ENCODE measurements at places on chromosomes 7 and 10.

GRCh38 chr7:12322903-12323300, 80.8 kb downstream of the VWDE start:
- DNase-seq: no peak

- DNase-seq: no peak
These were observed 82.3 kb downstream of the NXPH1 start for GRCh38 chr7:8515640-8516185.

DNA sequence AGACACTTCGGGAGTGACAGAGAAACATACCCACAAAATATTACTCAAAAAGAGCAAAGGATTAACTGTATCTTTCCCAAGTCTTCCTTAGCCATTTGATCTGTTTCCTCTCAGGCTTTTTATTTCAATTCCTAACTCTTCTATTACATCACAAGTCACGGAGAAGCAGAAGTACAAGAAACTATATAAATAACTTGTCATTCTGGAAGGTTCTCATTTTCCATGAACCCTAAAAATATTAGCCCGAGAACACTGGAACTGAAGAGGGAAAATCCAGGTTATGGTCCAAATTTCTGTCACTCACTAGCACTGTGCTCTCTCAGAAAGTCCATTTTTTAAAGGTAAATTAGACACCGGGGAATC, 98.0 kb downstream of the GRB10 start:
- no peak for DNase-seq

DNA sequence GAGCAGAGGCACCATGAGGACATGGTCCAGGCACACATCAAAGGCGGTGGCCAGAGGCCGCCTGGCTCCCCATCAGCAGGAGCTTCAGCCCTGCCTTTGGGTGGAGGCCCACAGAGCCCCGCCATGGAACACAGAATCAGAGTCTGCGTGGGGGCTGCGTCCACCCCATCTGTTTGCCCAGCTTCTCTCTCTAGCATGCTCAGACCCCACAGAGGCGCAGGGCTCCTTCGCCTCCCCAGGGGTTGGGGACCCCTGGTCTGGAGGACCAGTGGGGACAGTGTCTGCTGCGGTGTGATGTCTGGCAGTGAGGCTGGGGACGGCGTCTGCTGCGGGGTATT, 321.9 kb downstream of the PTPRN2 start:
- DNase-seq: no peak

GRCh38 chr10:84353052-84353803, 24.8 kb downstream of the CCSER2 start:
- no peak for DNase-seq

DNA sequence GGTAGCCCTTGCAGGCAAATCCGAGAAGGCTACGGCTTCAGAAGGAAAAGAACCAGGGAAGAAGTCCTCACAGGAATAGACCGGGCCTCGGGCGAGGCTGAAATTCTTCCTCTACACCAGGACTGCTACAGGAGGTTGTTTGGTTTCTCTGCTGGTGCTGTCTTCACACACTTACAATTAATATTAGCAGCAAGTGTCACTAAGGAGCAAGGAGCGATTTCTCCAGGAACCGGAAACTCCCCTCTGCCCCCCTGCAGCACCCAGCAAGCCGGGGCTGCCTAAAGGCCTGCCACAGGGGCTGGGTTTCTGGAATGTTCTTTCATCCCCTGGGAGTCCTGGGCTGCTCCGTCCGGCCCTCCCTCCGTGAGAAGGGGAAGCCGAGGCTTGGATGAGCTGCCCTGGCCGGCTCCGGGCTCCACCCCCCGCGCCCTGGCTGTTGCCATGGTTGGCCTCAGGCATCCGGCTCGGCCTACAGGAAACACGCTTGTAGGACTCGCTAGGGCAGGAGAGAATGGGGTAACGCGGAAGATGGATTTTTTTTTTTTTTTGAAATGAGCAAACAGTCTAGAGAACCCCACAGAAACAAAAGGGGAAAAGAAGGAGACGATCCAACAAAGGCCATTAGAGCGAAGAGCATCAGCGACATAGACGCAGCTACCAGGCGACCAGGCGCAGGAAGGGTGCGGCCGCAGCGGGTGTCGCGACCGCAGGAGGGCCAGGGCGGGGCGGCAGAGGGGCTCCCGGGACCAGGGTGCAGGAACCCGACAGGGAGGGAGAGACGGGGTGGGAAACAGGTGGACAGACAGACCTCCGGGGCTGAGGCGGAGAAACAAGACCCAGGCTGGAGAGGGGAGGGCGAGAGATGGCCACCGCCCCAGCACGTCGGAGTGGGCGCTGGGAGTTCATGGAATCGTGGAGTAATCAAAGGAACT, 33.0 kb downstream of the EN2 start:
- no peak for DNase-seq

GRCh38 chr7:47836503-47837202, 111.6 kb downstream of the PKD1L1 start:
- no peak for DNase-seq

DNA sequence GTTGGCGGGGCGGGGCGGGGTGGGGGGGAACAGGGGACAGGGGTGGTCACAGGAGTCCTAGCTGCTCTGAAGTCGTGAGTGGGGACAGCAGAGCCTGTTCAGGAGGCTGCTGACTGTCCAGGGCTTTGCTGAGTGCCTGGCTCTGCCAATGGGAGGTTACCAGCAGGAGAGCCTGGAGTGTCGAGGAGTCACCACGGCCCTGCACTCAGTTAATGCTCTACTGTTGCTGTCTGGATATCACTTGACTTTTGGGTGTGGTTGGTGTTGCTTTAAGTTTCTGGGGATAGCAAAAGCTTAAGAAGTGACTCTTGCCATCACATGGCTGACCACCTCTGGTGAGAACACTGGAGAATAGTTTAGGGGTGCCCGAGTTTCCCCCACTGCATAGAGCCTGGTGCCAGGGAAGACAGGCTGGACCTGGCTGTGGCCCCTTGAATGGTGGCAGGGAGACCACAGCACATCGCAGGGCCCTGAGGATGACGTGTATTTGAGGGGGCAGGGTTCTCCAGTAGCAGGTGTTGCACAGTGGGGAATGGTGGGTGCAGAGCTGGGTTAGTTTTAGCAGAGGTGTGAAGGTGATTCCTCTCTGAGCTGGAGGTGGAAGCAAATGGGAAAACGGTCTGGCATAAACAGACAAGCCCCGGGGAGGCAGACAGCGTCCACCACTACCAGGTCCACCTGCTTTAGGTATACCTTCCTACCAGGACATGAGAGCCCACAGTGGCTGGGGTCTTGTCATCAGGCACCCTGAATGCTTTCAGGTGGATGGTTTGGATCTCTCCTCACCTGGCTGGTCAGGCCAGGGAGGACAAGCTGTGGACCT, 54.2 kb upstream of the CAMK2B start:
- no peak for DNase-seq

DNA sequence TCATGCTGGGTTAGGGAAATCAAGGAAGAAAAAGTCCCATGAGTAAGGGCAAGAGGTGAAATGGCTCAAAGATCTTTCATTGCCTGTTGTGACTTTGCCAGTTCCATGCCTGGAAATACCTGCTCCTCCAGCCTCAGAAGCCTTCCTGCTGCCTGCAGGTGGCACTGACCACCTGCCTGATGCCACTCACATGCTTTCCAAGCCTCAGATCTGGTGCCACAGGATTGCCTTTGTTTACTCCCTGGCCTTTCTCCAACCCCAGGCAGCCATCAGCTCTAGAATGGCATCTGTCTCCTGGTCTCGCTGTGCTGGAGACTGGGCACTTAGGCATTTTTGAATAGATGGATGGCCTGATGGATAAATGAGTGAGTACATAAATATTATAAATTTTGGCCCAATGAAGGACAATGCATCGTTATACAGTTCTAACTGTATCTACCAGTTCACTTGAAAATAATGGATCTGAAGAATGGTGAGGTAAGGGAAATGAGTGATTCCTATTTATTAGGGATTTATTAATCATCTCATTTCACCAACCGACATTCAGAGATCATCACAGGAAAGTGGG, 657.2 kb downstream of the INHBA start:
- no peak for DNase-seq

DNA sequence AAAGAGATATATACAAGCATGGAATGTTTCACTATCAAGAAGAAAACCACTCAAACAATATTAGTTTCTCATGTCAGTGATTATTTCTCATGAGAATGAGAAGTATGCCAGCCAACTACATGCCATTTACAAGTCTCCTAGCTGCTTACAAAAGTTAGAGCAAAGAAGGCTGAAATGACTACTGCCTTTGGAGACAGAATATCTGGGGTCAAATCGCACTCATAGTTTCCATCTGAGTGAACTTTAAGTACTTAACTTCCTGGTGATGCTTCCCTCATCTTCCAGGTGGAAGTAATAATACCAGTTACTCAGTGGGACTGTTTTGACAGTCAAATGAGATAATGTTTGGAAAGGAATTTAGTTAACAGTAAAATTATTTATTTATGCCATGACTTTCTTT, 42.0 kb upstream of the RHOBTB1 start:
- DNase-seq: no peak

- DNase-seq: no peak
These were observed 61.3 kb downstream of the DNAH11 start for GRCh38 chr7:21603972-21604749.

GRCh38 chr10:45058580-45058979, 57.9 kb downstream of the ZNF22 start:
- no peak for DNase-seq
